ENCODE measurements at places on chromosomes 4 and X.

GRCh38 chr4:11710453-11711093, 281.9 kb upstream of the HS3ST1 start:
- DNase-seq: no peak

- DNase-seq: no peak
These were observed 1079.6 kb upstream of the PABPC4L start for GRCh38 chr4:135281230-135281629.

DNA sequence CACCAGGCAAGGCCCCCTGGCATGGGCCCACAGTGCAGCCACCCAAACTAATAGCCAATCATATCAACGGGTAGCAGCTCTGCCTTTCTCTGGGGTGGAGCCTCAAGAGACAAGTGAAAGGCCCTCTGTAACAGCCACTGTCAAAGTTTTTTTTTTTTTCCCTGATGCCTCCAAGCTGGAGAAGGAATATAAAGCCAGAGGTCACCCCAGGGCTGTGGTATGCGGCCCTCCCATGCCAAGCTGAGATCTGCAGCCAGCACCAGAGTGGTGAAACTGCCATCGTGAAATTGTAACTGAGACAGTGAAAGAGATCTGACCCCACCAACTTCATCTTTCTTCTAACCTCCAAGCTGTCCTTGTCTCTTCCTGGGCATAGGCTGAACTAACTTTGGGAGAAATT, 407.0 kb downstream of the KLHL4 start:
- no peak for DNase-seq

- no peak for DNase-seq
These were observed 110.1 kb downstream of the USP46 start for GRCh38 chr4:52548818-52549570.

- DNase-seq: no peak
These were observed 65.9 kb downstream of the AMMECR1 start for GRCh38 chrX:110251961-110252360.

GRCh38 chrX:25025615-25026014, 9.8 kb upstream of the ARX start:
- DNase-seq: no peak

- no peak for DNase-seq
These were observed 1147.6 kb upstream of the PCDH10 start for GRCh38 chr4:132001542-132001941.

DNA sequence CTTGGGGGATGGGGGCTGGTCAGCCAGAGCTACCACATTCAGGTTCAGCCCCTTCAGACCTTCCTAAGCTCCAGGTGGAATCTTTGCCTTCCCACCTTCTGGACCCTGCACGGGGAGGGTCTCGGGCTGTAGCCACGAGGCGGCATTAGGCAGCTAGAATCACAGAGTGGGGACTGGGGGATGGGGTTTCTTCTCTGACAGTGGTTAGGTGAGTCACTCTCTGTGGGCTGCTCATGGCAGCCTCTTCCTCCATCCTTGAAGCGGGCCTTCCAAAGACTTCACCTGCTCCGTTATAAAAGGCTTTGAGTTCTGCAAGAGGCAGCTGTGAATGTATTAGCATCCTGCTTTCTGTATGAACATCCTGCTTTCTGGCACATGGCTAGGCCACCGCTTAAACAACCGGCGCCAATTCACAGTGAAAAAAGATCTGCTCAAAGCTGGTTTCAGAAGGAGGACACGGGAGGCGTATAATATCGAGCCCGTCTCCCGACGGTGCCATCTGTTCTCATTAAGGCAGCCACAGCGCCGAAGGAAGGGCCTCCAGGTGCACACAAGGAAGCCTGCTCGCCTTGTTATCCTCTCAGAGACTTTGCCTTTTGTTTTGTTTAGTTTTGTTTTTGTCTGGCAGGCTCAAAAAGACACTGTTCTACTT, 74.3 kb upstream of the IGFBP7 start:
- no peak for DNase-seq

All from stimulated activated naive CD4-positive, alpha-beta T cell treated with Interleukin-2 at 50 U/mL for 16 hours (primary cell).